HT-29 (cell line): ENCODE measurements at places on chromosomes 13 and 19. TPM values are rescaled to one million over a fixed set of nuclear protein-coding genes. Genes with fewer than 3 reads are reported as not detected.

- DNase-seq: no peak
Observed at GRCh38 chr13:30567072-30567471, 50.6 kb upstream of the USPL1 start.

GRCh38 chr19:55384131-55384919 is at the start of gene TMEM238:
Gene TMEM238 (minus strand): TSS chr19:55384292. CDS start chr19:55384259, 33 bp downstream.
- peak; percentile 88 for DNase-seq

DNA sequence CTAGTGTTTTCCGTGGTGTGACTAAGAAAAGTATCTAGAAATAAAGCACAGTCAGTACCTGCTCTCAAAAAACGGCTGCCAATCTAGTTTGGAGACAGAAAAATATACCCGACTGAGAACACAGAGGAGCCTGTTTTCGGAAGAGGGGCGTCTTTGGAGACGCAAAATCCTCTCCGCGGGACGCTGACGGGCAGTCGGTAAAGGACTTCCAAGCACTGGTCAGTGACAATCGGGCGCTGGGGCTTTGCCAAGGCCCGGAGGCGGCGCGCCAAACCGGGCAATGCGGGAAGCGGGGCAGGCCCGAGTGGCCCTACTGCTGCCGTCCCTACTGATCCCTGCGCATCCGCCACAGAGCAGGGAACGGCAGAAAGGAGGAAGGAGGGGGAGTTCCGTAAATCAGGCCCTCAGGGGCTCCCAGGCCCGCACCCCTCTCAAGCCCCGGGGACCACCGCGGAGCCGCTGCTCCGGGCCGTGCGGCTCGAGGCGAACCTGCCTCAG is 588 bp upstream of the DPY19L3 start:
- peak; percentile 66 for DNase-seq

- DNase-seq: no peak
Observed at GRCh38 chr13:27977476-27978300, 8.6 kb upstream of the CDX2 start.

DNA sequence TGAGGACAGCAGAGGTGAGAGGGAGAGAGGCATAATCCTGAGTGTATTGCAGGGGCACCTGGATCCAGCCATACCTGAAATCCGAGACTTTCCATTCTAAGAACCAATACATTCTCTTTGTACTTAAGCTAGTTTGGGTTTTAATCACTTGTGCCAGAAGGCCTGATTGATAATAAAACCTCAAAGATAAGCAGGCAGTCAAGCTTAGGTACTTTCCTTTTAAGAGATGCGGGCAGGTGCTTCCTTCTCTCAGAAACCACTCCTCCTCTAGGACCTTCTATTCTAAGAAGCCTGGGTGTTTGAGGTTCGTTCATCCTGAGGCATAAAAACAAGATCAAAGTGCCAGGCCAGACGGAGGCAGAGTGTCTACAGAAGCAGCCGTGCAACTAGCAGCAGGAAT is 22.2 kb downstream of the FAM187B start:
- no peak for DNase-seq

DNA sequence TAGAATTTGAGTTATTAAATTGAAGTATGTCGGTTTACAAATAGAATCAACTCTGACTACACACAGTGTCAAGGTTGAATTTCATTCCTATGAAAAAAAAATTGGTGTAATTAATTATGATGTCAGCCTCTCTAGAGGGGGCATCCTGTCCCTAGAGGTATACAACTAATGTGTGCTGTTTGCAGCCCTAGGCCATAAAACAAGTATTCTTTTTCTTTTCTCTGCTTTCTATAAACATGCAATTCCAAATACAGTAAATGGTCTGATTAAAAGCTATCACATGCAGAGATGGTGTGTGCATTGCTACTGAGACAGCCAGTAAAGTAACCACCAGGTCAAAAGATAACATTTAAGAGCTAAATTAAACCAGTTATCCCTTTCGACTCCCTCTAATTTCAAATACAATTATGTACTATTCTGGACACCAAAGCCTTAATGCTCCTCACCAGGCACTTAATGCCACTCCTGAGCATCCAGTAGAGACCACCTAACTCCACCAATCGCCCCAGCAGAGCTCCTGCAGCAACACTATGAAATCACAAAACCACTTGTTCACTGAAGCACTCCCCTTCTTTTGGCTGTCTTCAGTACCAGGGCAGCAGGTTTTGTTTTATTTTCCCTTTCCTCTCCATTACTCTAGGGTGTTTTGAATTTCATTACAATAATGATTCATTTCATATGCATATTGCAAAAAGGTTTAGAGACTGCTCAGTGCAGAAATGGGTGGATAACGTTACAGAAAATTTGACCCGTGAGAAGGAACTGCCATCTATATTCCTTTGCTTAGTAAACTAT is 426.9 kb downstream of the PCDH9 start:
- DNase-seq: no peak

Gene LGALS14
- not detected in 2 replicates for total RNA-seq

Gene PABPC3
- 0.05 and 0.18 TPM in 2 replicates for total RNA-seq
